Karpas-422 (cell line): ENCODE measurements at places on chromosomes 6 and 20.

DNA sequence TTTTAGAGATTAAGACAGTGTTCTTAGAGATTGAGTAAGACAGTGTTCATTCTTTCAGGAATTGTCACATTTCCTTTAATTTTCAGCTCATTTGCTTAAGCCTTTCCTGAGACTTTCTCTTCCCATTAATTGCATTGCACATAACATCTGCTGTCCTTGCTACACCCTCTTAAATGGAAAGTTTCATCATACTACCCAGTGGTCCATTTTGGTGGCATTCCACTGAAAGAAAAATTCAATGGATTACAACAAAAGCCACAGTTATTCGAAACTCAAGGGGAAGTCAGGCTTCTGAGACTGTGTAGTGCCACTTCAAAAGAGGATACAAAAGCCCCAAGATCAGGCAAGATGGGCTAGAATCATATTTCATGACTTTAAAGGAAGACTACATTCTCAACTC lies 64.0 kb downstream of the RSPO3 start:
- no peak for DNase-seq

GRCh38 chr6:29924731-29925130 lies 17.6 kb upstream of the HLA-A start:
- DNase-seq: no peak

- no peak for DNase-seq
Observed at GRCh38 chr6:69880601-69881000, 14.2 kb downstream of the COL19A1 start.

GRCh38 chr6:73965539-73966029 lies 269.6 kb downstream of the CD109 start:
- no peak for DNase-seq

DNA sequence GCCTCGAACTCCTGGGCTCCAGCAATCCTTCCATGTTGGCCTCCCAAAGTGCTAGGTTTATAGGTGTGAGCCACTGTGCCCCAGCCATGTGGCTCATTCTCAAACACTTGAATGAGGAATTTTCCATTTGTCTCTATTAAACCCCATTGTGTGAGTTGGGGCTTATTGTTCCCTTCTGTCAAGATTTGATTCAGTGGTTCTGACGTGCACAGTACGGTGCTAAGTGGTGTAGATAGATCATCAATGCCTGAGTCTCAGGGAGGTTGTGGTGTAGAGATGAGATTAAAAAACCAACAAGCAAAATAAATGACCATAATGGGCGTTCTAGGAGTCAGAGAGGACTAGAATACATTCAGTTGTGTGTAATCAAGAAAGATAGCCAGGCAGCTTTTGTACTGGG lies 335.6 kb downstream of the PRL start:
- no peak for DNase-seq

- no peak for DNase-seq
Observed at GRCh38 chr6:6219716-6220115, 100.7 kb downstream of the F13A1 start.

DNA sequence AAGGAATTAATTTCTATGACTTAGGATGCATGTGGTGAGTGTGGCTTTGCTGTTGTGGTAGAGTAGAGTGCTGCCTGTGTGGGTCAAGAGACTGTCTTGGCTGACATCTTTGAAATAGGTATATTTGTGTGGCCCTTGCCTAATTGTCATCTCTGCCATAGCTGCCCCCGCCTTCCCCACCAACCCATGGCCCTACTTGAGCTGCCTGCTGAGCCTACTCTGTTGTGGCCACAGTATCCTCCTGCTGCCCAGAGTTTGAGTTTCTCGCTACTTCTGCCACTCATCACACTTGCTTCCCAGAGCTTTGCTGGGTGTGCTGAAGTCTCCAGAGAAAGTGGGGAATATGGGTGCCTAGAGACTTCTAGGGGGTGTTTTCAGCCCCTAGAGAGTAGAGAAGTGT lies 8.0 kb downstream of the PLCG1 start:
- no peak for DNase-seq

DNA sequence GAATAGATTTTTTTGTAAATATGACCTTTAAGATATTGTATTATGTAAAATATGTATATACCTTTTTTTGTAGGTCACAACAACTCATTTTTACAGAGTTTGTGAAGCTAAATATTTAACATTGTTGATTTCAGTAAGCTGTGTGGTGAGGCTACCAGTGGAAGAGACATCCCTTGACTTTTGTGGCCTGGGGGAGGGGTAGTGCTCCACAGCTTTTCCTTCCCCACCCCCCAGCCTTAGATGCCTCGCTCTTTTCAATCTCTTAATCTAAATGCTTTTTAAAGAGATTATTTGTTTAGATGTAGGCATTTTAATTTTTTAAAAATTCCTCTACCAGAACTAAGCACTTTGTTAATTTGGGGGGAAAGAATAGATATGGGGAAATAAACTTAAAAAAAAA lies 130.9 kb downstream of the SULF2 start:
- DNase-seq: no peak

DNA sequence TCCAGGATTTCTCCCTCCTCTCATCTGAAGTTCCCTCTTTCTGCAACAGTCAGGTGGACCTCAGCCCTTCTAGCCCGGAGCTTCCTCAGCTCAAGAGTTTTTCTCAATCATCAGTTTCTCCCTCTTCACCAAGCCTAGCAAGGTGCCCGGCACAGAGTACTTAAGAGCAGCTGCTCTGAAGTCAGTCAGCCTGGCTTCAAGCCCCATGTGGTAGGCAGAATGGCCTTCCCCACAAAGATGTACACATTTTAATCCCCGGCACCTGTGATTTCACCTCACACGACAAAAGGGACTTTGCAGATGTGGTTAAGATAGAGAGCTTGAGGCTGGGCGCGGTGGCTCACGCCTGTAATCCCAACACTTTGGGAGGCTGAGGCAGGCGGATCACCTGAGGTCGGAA lies 15.1 kb upstream of the RBPJL start:
- no peak for DNase-seq

DNA sequence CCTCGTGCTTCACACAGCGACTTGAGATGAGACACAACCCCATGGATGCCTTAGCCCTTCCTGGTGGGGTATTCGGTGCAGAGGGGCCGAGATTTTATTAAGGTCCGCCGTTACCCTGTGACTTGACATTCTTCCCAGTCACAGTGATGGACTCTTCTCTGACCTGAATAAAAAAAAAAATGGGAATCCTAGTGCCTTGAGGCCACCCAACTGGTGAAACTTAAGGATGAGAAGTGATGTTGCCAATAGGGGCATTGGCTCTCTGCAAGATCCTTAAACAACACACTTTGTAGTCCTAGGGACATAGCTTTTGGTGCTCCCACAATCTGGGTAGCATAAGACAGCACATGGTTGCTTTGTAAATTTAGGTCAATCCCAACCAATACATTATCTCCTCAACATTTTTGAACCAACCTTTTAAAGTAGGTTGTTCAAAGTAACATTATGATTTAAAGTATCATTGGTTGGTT lies 814 bp upstream of the ADNP start:
- DNase-seq: no peak

DNA sequence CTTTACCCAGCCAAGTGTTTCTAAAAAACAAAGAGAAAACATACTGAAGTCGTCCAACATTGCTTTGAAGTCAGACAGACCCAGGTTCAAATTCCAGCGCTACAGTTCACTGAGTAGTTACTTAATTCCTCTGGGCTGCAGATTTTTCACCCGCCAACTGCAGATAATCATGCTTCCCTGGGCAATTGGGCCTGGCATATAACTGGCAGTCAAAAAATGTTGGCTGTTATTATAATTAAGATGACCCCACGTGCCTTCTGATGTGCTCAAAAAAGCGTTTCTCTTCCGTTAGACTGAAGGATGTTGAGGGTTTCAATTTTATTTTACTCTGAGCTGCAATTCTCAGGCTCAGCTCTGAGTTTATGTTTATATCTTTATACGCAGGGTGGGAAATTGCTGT lies 156.1 kb upstream of the CITED2 start:
- DNase-seq: no peak

GRCh38 chr6:81747327-81747726 lies 5.2 kb downstream of the TENT5A start:
- DNase-seq: no peak
